ENCODE measurements at places on chromosomes 12 and 14.
A peak's percentile ranks its signal among the peaks of the same experiment; 100 is the strongest.

DNA sequence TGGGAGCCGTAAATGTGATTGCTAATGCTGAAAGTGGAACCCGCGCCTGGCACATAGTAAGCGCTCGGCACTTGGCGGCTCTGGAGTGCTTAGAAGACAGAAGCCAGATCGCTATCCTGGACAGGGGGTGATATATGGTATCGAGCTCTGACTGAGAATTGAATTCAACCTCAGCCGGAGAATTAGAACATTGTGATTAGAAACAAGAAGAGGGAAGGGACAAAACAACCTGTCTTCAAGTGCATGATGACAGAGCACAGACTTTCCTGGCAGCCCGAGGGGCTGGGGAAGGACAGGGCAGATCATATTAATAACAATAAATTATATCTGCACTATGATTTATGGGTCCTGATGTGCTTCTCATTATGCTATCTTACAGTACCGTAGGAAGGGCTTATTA, 66.9 kb upstream of the TBX3 start:
- no peak for DNase-seq

- DNase-seq = no peak
These were observed 16.3 kb downstream of the MUCL1 start for GRCh38 chr12:54870617-54871016.

DNA sequence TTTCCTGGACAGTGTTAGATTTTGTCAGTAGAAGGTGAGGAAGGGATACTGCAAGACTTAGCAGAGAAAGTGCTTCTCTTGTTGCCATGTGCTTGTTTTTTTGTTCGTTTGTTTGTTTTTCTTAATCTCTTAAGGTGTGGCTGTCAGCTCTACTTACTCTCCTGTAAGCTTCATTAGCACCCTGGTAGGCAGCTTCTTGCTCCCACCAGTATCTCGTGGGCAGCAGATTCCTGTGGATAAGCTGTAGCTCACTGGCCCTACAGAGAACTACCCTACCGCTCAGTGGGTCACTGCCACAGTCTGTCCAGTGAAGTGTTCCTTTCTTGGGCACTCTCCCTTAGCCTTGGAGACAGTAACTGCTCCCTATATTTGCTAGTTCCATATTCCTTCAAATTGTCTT, 30.1 kb downstream of the VRK1 start:
- DNase-seq = no peak

DNA sequence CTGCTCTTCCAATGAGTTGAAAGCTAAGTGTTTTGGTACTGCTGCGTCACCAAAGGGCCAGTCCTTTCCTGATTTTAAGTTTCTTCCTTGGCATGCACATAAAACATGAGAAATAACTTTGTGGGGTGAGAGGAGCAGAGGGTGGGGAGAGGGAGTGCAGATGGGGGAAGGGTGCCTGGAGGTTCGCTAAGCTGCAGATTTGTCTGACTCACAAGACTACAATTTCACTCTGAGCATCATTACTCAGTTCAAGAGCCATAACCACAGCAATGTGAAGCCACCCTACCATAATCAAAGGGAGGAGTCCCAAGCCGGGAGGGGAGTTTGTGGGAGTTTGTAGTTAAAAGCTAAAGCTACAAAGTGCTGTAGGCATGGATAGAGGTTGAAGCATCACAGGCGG, 136.1 kb downstream of the ANO2 start:
- DNase-seq = no peak

- no peak for DNase-seq
These were observed 60.1 kb downstream of the BCAT1 start for GRCh38 chr12:24888813-24889212.

GRCh38 chr12:113439606-113440030, 17.4 kb downstream of the SDSL start:
- DNase-seq = peak; percentile 56

GRCh38 chr14:91367173-91368171, 50.1 kb downstream of the CCDC88C start:
- DNase-seq = peak; percentile 9

- no peak for DNase-seq
These were observed 27.6 kb downstream of the EVL start for GRCh38 chr14:100092832-100093231.

DNA sequence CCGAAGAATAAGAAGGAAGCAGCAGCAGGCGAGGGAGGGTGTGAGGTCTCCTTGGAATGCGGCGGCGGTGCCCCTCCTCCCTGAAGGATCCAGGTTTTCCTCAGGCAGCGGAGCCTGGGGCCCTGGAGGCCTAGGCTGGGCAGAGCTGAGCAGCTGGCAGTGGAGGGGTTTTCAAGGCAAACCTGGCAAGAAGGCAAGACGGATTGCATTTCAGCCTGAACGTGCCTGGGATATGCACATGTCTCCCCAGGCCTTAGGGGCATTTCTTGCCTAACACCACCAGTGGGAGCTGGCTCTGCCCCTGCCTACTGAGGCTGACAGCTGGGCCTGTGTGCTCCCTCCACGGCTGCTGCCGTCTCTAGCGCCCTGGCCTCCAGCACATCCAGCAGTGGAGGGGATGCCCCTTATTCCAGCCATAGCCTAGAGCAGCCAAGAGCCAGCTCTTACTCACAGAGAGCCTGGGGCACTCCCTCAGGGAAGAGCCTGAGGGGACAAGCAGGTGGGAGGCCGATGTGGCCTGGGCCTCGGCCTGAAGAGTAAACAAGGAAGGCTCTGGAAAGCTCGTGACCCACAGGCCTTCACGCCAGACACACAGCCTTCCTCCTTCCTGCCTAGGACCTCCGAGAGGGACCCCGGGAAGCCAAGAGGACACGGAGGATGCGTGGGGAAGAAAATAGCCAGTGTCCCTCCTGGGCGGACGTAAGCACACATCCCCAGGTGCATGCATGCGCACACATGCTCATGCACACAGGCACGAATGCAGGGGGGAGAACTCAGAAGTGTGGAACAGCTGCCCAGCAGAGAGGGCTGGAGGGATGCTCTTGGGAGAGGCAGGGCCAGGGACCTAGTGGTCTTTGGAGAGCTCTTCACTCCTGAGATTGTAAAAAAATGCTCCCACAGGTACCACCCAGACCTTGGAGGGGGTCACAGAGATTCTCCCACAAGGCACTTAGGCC, 23.0 kb upstream of the EIF2B2 start:
- peak; percentile 73 for DNase-seq

DNA sequence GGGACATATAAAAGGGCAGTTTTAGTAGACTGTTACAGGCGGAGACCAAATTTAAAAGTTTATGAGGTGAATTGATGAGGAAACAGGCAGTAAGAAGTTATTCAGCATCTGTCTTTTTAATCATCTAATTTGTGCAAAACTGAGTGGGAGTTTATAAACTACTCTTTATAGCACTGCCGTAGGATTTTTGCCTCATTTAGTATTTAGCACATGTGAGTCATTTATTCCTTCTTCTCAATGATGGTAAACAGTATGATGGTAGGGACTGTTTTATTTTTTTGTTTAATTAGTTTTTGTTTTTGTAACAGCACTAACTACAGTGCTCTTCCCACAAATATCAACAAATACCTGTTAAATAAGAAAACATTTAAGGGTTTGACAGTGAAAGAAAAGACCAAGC, 20.6 kb downstream of the TOGARAM1 start:
- DNase-seq = no peak

All from cardiac fibroblast (primary cell).